ENCODE measurements at places on chromosomes 2 and 18.

DNA sequence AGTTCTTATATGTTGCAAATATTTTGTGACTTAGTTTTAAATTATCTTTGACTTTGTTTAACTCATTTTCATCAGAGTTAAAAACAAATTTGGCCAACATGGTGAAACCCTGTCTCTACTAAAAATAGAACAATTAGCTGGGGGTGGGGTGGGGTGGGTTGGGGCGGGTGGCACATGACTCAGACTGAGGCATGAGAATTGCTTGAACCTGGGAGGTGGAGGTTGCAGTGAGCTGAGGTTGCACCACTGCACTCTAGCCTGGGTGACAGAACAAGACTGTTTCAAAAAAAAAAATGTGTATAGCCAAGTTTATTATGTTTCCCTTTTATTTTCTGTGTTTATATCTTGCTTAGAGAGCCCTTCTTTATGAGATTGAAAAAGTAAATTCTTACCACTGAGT is 14.2 kb upstream of the LIPG start:
- DNase-seq: no peak

GRCh38 chr2:96233880-96234316 is 25.3 kb upstream of the STARD7 start:
- no peak for DNase-seq

DNA sequence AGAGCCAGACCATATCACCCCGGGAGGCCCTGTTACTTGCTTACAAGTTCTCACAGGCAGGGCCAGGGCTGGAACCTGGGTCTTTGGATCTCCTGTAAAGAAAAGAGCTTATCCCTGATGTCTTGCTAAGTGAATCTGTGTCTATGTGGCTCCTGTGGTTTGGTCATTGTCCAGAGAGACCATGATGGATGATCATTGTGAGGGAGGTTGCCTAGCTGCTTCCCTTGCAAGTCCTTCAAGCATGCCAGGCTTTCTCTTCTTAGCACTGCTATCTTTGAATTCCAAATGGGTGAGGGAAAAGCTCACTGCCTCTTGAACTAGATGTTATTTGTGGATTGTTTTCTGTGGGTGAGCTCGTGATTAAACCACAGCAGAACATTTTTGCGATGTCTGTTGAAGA is 151.6 kb downstream of the FSHR start:
- no peak for DNase-seq

DNA sequence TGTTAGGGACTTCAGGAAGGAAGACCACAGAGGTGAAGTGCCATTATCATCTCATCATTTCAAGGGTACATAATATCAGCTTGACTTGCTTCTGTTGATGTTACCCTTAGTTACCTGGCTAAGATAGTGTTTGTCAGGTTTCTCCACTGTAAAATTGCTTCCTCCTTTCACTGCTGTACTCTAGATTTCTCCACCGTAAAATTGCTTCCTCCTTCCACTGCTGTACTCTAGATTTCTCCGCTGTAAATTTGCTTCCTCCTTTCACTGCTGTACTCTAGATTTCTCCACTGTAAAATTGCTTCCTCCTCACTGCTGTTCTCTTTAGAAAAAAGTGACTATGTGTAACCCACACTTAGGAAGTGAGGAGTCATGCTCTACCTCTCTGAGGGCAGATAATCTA is 1460.3 kb downstream of the SUCLG1 start:
- DNase-seq: no peak

DNA sequence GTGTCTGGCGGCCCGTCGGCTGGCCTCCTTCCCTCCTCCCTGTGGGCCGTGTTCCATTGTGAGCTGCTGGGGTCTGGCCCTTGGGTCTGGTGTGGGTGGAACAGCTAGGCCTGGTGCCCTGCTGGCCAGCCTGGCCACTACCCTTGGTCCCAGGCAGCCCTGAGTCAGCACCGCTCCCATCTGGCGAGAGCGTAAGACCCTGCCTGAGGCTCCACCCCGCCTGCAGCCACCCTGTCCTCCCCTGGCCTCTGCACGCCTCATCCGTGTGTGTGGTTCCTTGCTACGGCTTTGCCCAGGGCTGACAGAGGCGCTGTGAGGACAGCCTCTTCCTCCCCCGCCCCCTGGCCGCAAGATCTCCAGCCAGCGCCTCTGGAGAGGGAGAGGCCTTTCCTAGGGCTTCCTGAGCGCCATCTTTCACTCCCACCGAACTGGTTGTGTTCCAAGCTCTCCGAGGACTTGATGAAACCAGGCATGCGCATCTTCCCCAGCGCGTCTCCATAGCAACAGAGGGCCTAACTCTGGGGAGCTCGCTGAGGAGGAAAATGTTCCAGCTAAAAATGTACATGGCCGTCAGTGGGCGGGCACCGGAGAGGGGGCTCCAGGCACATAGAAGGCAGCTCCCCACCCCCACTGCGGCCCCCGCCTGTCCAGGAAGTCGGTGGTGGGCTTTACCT is 83.0 kb downstream of the STPG4 start:
- DNase-seq: no peak
